NCI-H187 (cell line): ENCODE measurements at places on chromosomes 11 and 22.

- no peak for DNase-seq
Measured at GRCh38 chr22:33756508-33756949, 163.7 kb downstream of the LARGE1 start.

DNA sequence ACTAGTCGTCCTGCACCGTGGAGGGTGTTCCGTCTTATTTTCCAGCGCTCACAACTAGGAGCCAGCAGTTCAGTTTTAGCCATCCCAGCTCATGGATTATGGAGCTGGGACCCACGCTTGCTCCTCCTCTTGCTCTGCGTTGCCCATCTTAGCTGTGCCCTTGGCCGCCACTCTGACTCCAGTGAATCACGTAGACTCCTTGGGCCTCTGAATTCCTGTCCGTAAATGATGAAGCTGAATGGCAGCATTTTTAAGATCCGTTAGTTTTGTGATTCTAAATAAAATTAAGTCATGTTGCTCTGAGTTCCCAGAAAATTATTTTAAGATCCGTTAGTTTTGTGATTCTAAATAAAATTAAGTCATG lies 23.8 kb downstream of the BCR start:
- DNase-seq: no peak

- no peak for DNase-seq
Measured at GRCh38 chr11:109986488-109986887, 106.7 kb upstream of the ZC3H12C start.

- DNase-seq: no peak
Measured at GRCh38 chr11:108085672-108086071, 35.7 kb upstream of the ACAT1 start.

GRCh38 chr11:70882716-70883085 lies 369.7 kb downstream of the SHANK2 start:
- no peak for DNase-seq

GRCh38 chr11:64757549-64758329 lies 2.0 kb downstream of the PYGM start:
- no peak for DNase-seq

DNA sequence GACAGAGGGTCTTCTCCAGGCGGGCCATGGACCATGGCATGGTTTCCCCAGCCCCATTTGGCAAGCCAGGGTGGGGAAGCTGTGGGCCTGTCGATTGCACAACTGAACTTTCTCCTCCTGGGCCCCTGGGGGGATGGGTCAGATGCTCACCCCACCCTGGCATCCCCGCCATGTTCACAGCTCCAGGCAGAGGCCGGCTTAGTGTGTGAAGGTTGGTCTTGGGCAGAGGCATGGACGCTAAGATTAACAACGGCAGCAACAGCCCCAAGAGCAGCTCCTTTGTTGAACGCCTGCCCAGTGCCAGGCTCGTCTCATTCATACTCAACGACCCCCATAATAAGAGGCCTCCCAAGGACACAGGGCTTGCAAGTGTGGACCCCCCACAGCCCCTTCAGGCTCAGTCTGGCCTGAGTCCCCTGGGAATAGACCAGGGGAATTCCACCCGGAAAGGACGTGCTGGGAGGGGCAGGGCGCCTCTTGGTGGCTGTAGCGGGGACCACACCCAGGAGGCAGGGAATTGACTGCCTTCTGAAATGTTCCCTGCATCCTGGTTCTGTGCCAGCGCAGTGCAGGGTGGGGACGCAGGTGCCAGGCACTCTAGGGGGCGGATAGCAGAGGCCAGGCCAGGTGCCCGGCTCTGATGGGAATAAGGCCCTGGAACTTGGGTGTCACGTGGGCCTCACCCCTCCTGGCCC lies 8.3 kb downstream of the TSPO start:
- no peak for DNase-seq

- no peak for DNase-seq
Measured at GRCh38 chr11:30393012-30393411, 70.1 kb downstream of the ARL14EP start.

DNA sequence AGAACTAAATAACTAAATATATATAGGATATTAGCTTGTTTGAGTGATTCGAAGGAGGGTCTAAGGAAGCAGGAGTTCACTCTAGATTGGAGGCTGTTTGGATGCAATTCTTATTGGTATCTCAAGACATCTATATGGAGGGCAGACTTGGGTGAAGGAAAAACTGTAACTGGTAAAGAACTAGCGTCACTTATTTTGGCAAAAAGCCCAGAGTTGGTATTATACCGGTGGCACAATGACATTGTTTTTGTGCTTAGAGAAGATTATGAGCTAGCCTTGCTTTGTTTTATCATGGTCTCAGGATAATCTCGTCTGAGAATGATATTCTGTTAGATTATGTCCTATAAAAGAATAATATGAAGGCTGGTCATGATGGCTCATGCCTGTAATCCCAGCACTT lies 6.0 kb upstream of the SLC35F2 start:
- DNase-seq: no peak

- no peak for DNase-seq
Measured at GRCh38 chr11:46051102-46051501, 70.2 kb downstream of the PHF21A start.

DNA sequence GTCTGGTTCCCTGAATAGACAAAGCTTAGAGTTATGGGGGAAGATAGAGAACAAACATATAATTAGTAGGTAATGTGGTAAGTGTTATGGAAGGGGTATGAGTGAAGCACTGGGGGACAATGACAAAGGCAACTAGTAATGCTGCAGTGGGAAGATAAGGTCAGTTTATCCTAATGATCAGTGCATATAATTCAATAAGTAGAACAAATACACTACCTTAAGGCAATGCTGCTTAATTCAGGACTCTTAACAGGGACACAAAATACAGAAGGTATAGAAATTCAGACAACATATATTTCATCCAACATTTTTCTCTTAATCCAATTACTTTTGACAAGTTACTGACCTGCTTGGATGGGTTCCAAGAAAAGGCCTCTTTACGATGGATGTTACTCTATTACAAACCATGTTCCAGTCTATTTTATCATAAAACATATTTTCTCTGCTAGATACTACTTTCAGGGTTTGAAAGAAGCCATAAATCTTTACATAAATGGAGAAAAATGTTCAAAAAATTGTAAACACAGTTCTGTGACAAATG lies 1186.2 kb downstream of the LRRC4C start:
- DNase-seq: no peak

GRCh38 chr11:643849-644738 lies 7.0 kb downstream of the DRD4 start:
- no peak for DNase-seq

DNA sequence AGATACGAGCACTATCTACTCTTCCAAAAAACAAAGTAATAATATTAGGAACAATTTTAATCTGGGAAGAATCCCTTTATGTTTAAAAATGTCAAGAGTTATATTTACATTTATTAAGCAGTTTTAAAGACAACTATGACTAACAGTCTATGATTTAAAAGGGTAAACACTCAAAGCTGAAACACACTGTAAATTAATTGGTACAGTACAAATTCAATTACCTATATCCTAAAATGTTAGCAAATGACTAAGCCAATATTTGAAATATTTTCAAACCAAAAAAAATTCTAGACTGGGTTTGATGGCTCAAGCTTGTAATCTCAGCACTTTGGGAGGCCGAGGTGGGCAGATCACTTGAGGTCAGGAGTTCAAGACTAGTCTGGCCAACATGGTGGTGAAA lies 36.0 kb upstream of the CHRNA10 start:
- no peak for DNase-seq

DNA sequence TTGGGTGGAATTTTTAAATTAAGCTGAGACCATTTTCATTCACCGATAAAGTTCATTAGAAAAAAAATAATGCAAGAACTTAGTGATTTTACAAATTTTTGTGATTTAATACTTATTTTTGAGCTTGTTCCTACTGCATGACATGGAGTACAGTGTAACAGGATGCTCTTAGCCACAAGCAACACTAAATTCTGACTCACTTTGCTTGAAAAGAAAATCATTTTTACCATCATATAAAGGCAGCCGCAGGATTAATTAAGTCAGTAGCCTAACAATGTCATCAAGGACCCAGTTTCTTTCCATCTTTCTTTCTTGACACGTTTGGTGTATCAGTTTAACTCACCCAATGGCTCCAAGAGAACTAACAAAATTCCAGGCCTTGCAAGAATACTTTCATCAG lies 540.3 kb upstream of the LUZP2 start:
- no peak for DNase-seq

DNA sequence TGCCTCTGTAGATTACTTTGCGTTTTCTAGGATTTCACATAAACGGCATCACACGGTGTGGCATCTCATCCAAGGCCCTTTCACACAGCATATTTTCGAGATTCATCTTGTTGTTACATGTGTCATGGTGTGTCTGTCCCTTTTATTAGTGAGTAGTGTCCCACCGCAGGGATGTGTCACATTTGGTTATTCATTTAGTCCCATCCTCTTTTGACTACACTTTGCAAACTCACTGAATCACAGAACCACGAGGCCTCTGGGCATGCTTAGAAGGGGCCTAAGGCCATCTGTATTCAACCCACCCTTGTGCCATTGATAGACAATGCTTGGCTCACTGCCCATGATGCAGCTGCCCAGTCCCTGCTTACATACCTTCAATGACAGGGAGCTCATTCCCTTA lies 4.2 kb upstream of the RAC2 start:
- no peak for DNase-seq

GRCh38 chr11:118060869-118061268 lies 16.0 kb upstream of the TMPRSS4 start:
- no peak for DNase-seq

DNA sequence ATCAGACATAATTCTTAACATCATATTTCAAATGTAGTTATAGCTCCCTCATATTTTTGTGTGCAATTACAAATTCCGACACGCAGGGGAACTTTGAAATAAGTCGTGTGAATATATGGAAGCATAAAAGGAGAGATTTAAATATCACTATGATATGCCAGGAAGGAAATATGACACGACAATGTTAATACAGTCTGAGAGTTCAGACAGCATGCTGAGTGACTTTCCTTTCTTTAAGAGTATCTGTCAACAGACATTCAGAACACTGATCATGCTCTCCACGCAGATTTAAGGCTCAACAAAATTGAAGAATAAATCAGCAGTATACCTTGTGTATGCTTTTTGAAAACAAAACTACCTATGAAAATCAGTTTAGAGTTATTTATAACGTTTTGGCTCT lies 232.6 kb upstream of the CARD18 start:
- no peak for DNase-seq

DNA sequence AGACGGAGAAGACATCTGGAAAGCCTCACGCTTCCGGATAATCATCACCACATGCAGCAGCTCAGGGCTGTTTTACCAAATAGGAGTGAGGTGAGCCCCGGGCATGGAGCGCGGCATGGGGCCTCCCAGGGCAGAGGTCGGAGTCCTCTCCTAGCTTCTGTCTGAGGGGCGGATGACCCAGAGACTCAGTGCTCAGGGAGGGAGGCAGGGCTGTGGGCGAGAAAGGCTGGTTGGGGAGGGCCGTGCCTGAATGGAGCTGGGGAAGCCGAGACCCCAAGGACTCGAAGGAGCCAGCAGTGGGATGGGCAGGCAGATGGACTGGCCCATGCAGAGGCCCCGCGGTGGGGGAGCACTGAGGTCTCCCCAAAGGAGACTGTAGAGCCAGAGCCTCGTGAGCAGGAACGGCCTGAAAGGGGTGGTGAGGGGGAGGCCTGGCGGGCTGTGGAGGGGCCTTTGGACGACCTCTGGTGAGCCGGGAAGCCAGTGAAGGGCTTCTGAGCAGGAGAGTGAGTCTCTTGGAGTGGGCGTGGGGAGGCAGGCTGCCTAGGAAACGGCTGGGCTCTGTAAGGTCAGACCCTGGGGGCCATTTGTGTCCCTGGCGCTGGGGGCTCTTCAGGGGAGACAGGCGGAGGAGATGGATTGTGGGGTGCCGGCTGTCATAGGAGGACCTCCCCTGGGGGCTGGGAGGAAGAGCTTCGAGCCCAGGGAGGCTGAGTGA lies 24.7 kb upstream of the PANX2 start:
- DNase-seq: no peak
